NCI-H1417 (cell line): ENCODE measurements at places on chromosomes 2 and 18.

GRCh38 chr2:207163053-207163755 is 2.5 kb downstream of the KLF7 start:
- no peak for DNase-seq

GRCh38 chr18:9613550-9614400 is 584 bp downstream of the PPP4R1 start:
- no peak for DNase-seq

- no peak for DNase-seq
Observed at GRCh38 chr2:101751276-101751815, 53.8 kb downstream of the MAP4K4 start.

- DNase-seq, result no peak
Observed at GRCh38 chr2:62014102-62014501, 108.6 kb downstream of the COMMD1 start.

DNA sequence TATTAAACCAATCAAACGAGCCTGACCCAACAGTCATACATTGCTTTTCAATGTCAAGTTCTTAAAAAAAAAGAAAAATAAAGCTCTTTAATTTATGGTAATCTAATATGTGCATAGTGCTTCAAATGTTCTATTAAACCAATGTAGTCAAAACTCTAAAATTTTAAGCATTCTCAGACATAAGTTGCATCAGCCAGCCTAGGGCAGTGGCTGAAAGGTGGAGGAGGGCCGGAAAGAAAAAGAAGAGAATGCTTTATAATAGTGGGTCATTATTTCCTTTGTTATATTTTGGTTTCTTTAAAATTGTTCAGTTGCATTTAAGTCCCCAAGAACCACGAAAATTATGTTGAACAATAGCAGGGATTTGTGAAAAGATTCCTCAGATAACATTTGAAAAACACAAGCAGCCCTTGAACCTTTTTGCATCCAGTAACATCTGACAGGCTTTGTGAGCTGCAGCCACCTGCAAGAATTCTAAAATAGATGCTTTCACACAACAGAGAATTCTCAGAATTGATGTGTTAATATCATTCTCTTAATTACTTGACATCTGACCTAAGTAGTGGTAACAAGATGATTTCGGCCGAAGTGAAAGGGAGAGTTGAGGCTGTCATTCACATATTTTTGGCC is 252.1 kb downstream of the CDCA7 start:
- no peak for DNase-seq

DNA sequence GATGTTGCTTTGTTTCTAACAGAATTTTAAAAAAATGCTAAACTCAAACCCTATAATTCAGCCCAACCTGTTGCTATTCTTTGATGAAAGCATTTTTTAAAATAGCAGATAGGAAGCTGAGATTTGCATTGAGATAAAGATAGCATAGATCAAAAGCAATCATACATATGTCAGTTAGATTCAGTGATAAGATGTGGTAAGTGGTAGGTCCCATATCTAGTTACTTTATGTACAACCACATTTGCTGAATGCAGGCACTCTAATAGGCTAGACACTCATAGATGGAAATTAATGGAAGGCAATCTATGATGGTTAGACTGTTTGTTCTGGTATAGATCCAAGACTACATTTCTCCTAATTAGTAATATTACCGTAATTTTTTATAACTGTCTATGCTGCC is 27.2 kb upstream of the C1D start:
- DNase-seq, result no peak

DNA sequence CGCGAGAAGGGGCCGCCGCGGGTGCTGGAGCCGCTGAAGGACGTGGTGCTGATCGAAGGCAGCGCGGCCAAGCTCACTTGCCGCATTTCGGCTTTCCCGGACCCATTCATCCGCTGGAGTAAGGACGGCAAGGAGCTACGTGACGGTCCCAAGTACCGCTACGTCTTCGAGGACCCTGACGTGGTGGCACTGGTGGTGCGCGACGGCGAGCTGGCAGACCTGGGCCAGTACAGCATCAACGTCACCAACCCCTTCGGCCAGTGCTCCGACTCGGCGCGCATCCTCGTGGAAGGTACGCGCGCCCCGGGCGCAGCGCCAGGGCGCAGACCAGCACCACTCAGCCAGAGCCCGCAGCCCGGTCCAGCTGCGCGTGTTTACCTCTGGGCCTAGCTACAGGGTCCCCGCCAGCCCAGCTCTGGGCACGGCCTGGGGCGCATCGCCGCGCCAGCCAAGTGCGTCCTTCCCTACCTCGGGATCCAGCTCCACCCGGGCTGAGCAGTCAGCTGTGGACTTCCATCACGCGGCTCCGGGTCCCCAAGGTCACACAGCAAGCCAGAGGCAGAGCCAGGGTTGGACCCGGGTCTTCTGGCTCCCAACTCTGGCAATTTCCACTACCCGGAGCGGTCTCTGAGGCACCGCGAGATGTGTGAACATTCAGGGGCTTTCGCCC is 1.7 kb upstream of the GMPPA start:
- DNase-seq, result no peak

- no peak for DNase-seq
Observed at GRCh38 chr2:175518206-175518605, 336.7 kb upstream of the ATP5MC3 start.

DNA sequence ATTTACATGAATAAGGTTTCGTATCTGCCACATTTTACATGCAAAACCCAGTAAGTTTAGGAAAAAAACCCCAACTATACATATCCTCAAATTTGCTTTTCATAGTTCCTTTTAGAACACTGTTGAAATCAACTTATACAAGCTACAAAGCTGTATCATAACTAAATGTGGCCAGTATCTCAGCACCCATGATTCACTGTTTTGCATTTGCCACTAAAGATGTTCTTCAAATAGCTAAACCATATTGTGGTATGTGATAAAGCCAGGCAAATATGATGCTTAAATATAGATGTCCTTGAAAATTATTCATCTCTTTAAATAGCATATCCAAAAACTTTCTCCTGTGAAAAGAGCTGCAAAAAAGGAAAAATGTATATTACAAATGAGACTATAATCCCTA is 29.9 kb downstream of the ROCK2 start:
- DNase-seq, result no peak

DNA sequence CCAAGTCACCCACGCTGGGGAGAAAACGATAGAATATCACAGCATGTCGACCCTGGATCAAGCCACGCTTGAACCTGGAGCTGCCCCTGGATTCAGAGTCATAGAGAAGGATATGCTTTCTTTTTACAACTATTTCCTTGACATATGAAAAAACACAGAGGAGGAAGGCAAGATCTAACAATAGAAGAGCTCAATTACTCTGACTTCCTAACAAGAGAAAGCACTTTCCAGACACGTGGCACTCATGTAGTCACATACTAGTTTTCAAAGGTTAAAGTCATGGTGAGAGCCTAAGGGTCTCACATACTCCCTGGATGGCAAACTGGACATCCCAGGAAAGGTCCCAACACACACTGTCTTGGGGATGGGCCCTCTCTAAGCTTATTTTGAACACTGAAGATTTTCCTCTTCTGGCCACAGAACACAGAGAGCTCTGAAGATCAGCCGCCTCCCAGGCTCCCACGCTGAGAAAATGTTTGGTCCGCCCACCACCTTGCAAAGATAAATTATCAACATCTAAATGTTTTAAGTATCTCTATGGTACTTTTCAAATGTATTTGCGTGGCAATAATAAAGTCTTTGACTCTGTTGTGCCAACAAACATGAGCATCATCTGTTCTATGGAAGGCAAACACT is 4.9 kb downstream of the PXDN start:
- no peak for DNase-seq

GRCh38 chr2:45192991-45193390 is 183.7 kb upstream of the SIX2 start:
- no peak for DNase-seq
